ENCODE measurements at places on chromosomes 1 and 21.

DNA sequence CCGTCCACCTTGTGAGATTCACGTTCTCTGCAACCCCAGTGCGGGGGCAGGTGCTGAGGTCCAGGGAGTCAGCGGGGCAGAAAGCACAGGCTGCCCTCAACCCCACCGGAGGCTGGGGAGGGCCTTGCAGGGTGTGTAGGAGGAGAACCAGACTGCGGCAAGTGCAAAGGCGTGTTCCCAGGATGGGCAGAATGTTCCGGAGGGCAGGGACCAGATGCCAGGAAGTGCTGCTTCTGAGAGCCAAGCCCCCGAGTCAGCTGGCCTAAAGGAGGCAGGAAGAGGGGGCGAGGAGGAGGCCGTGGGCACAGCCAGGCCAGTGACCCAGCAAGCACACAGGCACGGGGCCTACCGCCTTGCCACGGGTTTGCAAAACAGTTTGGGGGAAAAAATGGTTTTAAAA lies 193.8 kb upstream of the AJAP1 start:
- no peak for DNase-seq

GRCh38 chr21:29145354-29145782 lies 14.9 kb downstream of the MAP3K7CL start:
- no peak for DNase-seq

DNA sequence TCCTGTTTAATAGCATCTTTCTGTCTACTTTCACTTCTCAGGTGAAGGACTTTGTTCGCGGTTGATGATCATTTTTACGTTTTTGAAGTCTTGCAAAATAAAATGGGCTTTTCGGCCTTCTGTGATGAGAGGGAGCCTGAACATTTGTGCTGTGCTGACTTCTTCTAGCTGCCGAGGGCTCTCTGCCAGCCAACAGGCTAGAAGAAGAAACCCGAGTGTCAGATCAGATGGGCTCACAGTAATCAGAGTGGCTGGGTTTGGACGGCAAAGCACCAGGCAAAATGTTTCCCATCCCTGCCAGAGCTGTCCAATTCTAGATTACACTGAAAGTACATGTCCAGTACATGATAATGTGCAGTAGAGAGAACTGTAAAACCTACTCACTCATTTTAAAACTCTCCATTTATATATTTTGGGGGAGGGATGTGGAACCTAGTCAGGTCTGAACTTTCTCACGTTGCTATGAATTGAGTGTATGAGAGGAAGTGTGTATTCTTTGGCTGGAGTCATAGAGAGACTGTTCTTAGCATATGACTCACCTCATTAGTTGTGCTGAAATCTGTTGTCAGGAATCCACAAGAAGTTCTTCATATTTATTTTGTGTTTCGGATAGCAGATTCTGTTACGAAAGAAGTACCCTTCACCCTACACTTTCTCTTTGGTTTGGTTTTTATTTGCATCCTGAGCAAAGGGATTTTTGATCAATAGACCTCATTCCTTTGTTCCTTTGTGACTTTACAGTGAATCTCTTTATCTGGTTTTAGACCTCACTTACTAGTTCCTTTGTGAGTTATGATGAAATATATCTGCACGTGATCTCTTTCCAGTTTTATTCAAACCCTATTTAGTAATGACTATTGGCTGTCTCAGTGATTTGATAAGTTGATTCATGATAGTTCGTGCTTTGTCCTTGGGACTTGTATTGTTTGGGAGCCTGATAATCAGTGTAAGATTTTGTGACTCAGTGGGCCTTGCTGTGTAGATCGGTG lies 4.8 kb downstream of the ATP1A1 start:
- DNase-seq: no peak

DNA sequence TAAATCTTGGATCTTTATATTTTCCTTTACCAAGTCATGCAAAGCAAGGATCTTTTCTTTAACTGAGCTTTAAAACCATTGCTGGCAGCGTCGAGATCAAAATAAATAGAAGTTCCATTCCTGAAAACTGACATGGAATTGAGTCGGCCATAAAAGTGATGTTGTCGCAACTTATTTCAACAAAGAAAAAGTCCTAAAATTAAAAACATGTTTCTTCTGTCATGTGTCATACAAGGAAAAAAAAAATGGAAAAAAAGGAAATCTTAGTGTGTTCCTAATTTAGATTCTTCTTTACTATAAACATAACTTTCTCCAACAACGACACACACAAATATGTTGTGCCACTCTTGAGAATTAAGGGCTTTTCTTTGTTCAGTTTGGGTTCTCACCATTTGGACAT lies 34.9 kb downstream of the GREM2 start:
- DNase-seq: no peak

DNA sequence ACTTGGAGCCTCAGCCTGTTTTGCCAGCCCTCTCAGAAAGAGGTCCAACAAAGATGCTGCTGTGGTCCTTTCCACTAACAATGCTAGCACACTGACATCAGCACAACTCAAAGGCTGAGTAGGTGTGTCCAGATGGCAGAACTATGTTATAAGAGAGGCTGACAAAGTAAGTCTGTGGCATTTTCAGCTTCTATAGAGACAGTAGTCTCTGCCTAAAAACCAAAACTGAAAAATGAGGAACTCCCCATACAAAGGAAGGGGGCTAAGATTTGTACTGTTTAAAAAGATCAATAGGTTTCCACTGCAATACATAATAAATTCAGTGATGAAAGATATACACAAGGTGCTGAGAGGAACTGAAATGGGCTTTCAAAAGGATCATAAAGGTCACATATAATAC lies 12.3 kb downstream of the ERO1B start:
- DNase-seq: no peak

Data from activated CD8-positive, alpha-beta memory T cell treated with anti-CD3 and anti-CD28 coated beads, Interleukin-2, amount 50 U/mL, for 4 hours (primary cell).